ENCODE measurements at places on chromosomes 2 and 18.
A peak's percentile ranks its signal among the peaks of the same experiment; 100 is the strongest.

- DNase-seq = peak; percentile 35
These were observed 32.6 kb downstream of the MYO7B start for GRCh38 chr2:127568128-127568527.

- DNase-seq = no peak
These were observed 42.4 kb downstream of the CYB5A start for GRCh38 chr18:74249181-74249968.

DNA sequence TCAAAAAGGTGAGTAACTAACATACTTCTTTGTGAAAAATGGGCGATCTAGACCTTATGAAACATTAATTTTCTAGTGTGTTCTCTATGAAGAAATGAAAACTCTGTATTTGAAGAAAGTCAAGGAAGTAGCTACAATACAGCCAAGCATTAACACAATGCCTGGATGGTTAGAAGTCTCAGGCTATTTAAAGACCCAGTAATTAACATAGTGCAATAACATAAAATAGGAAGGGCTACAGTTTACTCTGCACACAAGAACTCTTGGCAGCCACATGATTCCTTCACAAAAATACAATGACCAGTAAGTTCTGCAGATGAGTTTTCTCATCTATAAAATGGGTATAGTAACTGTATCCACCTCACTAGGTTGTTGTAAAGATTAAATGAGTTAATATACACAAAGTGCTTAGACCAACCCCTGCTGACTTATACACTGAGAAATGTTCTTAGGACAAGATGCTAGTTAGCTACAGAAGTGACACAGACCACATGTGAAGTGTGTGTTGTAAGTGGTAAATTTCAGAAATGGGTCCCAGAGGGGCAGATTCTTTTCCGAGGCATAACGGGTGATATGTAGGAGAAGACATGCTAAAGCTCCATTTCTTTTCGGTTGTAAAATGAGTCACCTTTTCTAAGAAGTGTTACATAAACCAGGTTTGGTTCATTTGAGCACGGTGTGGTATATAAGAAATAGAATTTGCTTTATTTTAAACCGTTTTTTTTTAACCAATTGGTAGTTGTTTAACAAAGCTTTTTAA is 61.8 kb downstream of the CXCR4 start:
- DNase-seq = no peak

- DNase-seq = no peak
These were observed 35.4 kb downstream of the ANKRD29 start for GRCh38 chr18:23627321-23627720.

DNA sequence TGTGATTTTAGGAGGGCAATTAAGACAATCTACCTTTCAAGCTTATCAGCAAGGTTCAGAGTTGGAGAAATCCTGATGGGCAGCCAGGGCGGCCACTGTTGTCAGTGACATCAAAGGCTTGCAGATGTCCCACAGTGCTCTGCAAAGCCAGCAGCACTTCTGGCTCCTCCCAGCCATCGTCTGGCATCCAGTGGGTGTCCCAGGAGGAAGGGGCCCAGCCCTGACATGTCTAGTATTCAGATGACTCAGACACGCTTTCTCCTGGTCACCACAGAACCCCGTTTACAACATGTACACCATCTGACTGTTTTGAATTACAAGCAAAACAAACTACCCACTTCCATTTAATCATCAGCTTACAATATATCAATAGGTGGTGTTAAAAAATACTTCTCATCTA is 61.4 kb downstream of the CYRIA start:
- no peak for DNase-seq

GRCh38 chr2:138042311-138042710 is 78.0 kb downstream of the HNMT start:
- no peak for DNase-seq

DNA sequence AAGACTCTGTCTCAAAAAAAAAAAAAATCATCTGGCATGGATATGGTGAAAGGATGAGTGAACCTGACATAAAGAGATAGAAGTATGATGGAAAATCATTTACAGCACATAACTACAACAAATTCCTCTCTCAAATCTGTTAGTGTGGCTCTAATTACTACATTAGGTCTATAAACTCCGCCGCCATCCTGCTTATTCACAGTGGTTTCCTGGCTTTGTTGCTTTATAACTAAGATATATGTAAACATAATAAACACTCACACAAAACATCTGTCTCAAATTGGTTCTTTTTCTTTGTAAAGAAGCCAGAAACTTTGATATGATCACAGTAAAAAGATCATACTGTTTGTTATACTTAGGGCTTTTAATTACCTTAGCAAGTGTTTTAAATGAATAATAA is 412.6 kb upstream of the FAM98A start:
- no peak for DNase-seq

DNA sequence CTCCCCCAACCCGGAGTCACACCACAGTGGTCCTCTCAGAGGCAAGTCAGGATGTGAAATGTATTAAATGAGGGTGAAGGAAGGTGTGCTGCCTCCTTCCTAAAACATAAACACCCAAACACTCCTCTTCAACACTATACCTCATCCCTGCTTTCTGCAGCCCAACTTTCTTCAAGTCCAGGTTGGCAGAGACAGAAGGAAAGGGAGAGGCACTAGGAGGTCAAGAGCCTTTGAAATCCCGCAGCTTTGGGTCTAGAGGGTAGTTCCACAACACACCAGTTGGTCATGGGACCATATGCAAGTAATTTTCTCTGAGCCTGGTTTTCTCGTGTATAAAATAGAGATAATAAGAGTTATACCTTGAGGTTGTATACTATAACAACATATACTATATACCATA is 38.4 kb downstream of the FIGN start:
- no peak for DNase-seq

DNA sequence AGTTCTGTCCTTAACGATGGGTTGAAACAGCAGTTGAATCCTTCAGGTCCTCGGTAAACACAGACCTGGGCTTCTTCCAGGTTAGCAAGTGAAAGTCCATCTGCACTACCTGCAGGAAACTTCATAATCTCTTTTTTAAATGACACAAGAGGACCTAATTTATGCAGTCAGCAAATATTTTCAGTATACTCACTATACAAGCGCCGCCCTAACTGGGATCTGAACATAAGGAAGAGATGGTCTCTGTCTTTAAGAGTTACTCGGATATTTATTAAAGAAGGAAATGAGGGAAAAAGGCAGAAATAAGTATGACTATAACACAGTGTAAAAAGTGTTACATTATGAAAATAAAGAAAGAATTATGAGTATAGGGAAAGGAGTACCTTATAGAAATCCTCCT is 103.3 kb downstream of the NBAS start:
- no peak for DNase-seq

- DNase-seq = no peak
These were observed 32.8 kb downstream of the CCDC93 start for GRCh38 chr2:117980783-117981676.

GRCh38 chr18:49486606-49486952 is 455 bp downstream of the C18orf32 start:
- DNase-seq = no peak

DNA sequence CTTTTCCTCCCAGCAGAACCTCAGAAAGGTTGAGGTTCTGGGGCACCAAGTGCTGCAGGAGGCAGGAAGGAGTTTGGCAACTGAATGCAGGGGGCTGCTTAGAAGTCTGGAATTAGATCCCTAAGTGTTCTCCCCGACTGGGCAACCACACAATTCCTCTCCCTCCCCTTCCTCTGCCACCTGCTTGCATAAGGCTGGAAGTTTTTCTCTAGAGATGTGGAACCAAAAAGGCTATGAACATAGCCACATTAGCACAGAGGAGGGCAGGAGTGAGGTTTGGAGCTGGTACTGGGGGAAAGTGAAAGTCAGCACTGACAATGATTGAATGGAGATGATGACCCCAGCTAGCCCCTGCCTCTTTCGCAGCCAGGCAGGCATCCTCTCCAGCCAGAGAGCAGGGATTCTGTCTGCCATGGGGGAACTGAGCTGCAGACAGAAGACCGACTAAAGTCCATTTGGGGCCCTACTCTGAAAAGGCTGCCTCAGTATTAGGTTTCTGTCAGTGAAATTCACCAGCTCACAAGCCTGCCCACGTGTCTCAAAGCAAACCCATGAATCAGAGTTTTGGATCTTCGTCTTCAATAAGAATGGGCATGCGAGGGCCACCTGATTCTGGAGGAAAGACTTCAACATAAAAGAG is 87.9 kb upstream of the ITGA6 start:
- no peak for DNase-seq
